Stimulated activated CD4-positive, alpha-beta T cell treated with anti-CD3 and anti-CD28 coated beads, Interleukin-4, amount 100 ng/mL, for 24 hours (primary cell): ENCODE measurements at places on chromosomes 5 and 9.

DNA sequence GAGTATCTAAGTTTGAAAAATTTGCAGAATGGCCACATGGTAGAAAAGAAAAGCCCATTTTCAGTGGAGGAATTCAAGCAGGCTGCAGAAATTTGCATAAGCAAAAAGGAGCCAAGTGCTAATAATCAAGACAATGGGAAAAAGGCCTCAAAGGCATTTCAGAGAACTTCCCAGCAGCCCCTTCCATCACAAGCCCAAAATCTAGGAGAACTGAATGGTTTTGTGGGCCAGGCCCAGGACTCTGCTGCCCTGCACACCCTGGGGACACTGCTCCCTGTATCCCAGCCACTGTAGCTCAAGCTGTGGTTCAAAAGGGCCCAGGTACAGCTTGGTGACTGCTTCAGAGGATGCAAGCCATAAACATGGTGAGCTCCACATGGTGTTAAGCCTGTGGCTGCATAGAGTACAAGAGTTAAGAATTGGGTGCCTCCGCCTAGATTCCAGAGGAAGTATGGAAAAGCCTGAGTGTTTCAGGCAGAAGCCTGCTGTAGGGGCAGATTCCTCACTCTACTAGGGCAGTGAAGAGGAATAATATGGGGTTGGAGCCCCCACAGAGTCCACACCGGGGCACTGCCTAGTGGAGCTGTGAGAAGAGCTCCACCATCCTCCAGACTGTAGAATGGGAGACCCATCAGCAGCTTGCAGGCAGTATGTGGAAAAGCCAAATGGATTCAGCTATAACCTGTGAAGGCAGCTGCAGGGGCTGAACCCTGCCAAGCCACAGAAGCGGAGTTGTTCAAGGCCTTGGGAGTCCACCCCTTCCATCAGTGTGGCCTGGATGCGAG lies 720.7 kb upstream of the CTNND2 start:
- DNase-seq = no peak

- DNase-seq = no peak
Measured at GRCh38 chr9:71690063-71690688, 78.1 kb downstream of the CEMIP2 start.

DNA sequence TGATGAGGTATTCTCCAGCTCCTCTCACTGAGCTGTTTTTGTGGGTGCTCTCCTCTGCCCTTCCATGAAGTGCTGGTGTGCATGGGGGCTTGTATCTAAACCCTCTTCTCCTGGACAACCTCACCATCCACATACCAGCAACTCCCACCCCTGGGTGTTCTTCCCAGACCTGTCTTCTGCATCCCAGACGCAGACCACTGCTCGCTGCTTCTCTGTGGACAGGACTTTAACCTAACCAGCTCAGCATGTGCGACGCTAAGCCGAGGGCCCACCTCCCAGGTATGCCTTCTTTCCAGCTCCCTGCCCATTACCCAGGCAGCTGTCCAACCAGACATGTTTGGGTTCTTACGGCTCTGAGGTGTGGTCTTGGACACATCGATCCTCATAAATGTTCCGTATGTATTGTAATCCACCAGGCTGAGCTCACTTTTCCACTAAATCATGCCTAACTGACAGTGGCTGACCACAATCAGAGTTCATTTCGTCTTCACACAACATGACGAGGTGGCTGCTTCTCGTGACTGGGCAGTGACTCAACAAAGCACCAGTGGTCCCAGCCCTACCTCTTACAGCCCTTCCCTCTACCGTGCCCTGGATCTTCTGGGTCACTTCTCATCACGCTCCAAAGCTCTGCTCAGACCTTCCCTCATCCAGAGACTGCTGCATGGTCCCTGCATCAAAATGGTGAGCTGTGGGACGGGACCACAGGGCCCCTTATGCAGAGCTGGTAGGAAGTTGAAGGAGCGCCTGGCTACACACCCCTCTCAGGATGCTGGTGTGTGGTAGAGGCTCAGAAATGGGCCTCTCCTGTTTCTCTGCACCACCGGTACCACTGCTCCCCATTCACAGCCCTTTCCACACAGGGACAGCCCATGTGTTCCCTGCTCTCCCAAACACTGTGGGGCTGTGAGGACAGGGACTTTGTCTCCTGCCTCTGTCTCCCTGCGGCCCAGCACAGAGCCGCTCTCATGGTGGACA lies 9.6 kb upstream of the PTGES2 start:
- no peak for DNase-seq

- no peak for DNase-seq
Measured at GRCh38 chr9:112550531-112550930, 63.9 kb downstream of the KIAA1958 start.

DNA sequence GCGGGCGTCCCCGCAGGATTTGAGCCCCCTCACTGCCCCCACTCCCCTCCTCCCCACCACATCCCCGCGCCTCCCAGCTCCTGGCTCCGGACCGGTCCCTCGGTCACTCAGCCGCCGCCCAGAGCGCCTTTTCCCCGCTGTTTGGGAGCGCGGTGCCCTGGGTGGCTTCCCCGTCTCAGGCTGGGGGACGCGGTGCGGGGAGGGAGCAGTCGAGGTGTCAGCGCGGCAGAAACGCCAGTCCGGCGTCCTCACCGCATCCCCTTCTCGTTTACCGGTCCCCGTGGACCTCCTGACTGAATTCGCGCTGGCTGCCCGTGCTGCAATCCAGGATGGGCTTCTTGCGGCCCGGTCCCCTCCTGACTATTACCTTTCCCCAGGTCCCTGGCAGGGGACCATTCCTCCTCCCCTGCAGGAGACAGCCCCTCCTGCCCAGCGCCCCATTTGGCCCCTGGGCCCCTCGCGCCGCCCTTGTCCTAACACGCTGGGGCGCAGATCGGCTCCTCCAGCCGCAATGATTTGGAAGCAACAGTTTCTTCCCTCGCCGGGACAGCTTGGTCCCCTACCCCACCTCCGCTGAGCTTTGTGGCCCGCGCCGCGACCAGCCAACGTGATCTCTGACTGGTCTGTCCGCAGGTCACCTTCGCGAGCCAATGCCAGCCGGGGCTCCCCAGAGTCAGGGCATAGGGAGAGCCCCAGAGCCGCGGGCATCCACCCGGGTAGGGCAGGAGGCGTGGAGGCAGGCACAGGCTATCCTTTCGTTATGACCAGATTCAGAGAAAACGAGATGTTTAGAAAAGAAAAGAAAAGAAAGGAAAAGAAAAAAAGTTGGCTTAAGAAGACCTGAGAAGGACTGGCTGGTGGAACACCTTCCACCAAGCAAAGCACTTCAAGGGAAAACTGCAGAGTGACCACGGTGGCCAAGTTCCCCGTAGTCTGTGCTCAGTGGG lies 1.2 kb downstream of the ANKRD33B start:
- no peak for DNase-seq

DNA sequence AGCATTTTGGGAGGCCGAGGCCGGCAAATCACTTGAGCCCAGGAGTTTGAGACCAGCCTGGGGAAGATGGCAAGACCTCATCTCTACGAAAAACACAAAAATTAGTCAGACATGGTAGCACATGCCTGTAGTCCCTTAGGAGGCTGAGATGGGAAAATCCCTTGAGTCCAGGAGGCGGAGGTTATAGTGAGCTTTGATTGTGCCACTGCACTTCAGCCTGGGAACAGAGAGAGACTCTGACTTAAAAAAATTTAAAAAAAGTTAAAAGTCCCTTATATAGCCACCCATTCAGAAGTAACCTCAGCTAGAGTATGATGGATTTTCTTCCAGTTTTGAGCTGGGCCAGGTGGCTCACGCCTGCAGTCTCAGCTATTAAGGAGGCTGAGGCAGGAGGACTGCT lies 72.4 kb downstream of the UGCG start:
- DNase-seq = no peak

- no peak for DNase-seq
Measured at GRCh38 chr5:78805474-78806124, 157.0 kb upstream of the LHFPL2 start.

DNA sequence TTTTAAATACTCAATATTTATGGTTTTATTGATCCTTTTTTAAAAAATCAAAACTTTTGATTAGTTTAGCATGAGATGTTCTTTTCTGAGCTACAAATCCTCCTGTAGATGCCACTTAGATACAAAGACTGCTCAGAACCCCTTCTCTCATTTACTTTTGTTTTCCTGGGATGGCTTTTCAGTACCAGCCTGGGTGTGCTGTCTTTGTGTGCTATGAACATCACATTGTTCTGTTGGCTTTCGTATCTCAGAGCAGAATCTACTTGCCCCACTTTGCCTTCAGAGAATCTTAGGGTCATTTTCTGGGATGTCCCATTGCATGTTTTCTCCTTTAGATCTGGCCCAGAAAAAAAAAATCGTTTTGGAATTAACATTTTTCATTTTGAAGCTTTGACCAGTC lies 85.9 kb downstream of the RASGRF2 start:
- DNase-seq = no peak

DNA sequence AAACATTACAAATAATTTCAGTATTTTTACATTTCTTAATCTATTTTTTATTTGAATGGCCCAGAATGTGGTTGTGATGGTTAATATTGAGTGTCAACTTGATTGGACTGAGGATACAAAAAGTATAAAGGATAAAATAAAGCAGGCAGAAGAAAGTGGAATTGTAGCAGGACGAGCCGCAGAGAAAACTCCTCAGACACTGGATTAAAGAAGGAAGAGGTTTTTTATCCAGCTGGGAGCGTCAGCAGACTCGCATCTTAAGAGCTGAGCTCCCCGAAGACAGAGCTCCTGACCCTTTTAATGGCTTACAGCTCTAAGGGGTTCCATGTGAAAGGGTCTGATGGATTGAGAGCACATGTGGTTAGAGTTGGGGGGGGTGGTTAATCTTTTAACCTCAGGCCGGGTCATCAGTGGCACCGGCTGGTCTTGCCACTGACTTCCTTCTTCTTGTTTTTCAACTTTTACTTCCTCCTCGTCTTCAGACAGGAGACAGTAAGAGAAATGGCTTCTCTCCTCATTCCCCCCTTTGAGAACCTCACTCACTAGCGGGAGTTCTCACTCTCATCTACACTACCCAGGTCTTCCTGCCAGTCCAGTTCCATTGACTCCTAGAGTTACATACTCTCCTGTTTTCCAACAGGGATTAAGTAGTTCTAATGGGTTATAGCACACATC lies 80.0 kb downstream of the TMEM161B start:
- no peak for DNase-seq

DNA sequence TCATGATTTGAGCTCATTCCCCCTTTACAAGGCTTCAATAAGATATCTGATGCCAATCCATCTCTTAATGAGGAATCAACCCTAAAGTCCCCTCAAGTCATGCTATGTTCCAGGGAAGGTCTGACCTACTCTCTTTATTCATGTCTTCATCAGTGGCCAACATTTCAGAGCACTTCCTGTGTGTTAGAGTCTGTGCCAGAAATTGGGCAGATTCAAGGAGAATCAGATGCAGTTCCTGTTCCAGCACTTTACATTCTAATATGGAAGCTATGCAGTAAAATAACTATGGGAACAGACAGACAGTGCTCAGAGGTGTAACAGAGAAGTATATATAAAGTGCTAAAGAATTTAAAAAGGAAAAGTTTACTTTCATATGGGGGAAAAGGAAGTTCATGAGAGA lies 193.4 kb upstream of the NR4A3 start:
- DNase-seq = no peak
